ENCODE measurements at places on chromosomes 6 and 20. TPM values are rescaled to one million over a fixed set of nuclear protein-coding genes. Genes with fewer than 3 reads are reported as not detected.
A peak's percentile ranks its signal among the peaks of the same experiment; 100 is the strongest.

DNA sequence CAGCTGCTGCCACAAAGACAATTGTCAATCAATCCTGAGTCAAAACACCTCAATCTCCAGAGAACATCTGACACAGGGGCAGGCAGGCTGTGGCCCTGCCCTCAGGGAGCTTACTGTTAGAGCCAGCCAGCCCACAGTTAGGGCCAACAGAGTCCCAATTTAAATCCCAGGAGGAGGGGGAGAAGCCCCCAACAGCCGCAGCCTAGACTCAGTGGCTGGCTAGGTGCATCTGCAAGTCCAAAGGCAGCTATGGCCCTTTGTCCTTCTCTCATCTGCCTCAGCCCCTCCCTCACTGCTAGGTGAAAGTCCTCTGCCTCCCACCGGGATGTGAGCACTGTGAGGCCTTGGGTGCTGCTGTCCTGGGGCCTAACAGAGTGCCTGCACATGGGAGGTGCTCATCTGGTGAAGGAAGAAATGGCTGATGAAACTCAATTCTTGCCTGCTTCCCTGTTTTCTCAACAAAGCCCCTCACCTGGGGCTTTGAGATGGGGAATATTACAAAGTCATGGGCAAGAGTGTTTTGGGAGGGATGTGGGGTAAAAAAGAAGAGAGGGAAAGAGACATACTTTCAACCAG is 33.7 kb upstream of the VEGFA start:
- H3K36me3 ChIP-seq = no peaks in the 10 kb centered on the region
- H3K4me1 ChIP-seq = peaks cover 16% of the 10 kb centered on the region
- H3K27me3 ChIP-seq = peaks cover 2% of the 10 kb centered on the region
- H3K4me3 ChIP-seq = no peak overlapping the region
- no peak for DNase-seq
- H3K27ac ChIP-seq = no peak overlapping the region

DNA sequence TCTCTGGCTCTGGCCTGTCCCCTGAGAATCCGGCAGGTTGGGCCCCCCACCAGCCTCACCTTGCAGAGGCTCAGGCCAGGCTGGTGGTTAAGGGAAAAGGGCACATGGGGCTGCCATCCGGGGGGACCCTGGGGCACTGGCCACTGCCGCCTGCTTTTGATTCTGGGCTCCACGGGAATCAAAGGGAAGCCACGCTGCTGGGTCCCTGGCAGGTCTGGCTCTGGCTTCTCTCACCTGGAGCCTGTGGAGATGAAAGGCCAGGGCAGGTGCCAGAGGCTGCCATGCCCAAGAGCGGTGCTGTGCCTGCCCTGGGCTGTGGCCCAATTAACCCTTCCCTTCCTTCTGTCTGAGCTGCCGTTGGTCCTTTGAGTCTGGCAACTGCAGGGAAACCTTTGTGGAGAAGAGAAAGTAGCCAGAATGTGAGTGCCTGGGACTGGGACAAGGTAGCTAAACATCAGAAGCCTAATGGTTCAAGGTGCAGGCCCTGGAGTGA is 9.4 kb upstream of the CDH22 start:
- H3K4me1 ChIP-seq = no peaks in the 10 kb centered on the region
- peaks cover 54% of the 10 kb centered on the region for H3K27me3 ChIP-seq
- H3K27ac ChIP-seq = no peak overlapping the region
- no peaks in the 10 kb centered on the region for H3K36me3 ChIP-seq

DNA sequence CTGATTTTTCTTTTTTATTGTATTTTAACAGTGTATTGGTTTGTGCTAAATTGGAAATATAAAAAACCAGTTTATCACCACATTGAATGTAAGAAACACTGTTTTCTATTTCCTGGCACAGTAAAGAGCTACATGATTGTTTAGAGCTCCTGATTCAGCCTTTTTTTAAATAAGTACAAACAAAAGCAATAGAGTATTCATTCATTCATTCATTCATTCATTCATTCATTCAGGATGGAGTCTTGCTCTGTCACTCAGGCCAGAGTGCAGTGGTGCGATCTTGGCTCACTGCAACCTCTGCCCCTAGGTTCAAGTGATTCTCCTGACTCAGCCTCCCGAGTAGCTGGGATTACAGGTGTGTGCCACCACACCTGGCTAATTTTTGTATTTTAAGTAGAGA is 96.8 kb upstream of the SCGN start:
- H3K4me3 ChIP-seq = no peak overlapping the region
- H3K36me3 ChIP-seq = no peaks in the 10 kb centered on the region

DNA sequence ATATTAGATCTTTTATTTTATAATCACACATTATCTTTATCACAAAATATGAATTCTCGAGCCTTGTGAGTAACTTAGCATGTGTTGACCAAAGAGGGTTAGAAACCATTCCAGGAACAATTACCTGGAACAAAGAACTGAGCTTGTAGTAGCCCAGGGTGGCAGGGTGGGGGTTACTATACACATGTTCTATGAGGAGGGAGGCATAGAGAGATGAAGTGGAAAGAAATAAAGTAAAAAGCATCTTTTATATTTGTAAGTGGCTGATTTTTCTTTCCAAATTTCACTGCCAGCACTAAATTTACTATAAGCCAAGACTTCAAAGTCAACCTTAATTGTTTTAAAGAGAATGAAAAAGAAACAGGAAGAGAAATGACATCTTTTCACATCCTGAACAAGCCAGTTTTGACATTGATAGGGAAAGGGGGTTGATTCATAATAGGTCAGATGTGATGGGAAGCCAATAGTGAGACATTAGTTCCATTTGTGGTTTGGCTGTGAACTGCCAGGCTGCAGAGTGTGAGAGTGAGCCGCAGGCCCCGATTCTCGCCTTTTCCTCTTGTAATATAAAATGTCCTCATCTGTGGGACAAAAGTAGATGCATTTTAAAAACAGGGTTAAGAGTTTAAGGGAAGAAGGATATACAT is 52.7 kb upstream of the MYB start:
- peak overlapping the region; percentile 91 for H3K27ac ChIP-seq
- H3K27me3 ChIP-seq = no peaks in the 10 kb centered on the region
- H3K36me3 ChIP-seq = peaks cover 4% of the 10 kb centered on the region
- H3K4me3 ChIP-seq = peak overlapping the region; percentile 73
- peak; percentile 86 for DNase-seq
- peaks cover 42% of the 10 kb centered on the region for H3K4me1 ChIP-seq

DNA sequence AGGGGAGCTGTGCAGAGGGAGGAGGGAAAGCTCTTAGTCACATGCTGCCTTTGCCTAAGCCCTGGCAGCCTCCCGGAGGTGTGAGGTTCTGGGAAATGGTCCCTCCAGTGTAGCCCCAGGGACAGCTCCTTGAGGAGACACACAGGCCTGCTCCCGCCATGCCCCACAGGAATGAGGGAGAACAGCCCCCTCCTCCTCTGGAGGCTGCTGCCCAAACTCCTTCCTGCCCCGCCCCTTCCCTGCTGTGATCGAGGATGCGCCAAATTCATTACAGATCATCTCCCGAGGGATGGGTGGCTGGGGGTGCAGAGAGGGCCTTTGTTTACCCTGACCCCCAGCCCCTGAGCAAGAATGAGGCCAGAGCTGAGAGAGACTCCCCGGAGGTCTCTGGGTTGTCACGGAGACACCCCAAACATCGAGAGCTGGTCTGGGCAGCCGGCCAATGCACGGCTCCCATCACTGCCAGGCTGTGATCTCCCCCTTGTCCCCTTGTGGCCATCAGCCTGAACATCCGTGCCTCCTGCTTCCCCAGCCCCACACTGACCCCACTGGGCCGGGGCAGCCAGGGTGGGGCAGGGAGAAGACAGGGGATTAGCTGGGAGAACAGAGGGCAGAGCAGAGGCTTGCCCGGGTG is 8.4 kb downstream of the CYP21A2 start:
- DNase-seq = no peak
- H3K27ac ChIP-seq = no peak overlapping the region
- no peak overlapping the region for H3K4me3 ChIP-seq
- no peaks in the 10 kb centered on the region for H3K4me1 ChIP-seq
- peaks cover 2% of the 10 kb centered on the region for H3K27me3 ChIP-seq

DNA sequence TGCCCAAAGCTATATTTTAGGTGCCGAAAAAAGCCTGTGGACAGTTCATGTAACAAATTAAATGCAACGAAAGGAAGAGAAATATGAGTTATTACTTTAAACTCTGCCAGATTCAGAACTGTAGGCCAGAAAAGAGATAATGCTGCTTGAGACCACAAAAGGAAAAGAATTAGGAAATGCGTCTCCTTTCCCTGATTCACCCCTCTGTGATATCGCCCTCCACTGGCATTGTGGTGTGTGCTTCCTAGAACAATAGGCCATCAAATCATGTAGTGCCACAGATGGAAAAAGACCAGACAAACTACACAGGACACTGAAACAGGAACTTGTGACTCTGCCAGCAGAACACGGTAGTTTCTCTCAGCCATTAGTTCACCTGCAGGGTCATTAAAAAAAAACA is 14.7 kb upstream of the LAMA4 start:
- no peaks in the 10 kb centered on the region for H3K4me1 ChIP-seq
- no peak overlapping the region for H3K4me3 ChIP-seq
- peaks cover 36% of the 10 kb centered on the region for H3K27me3 ChIP-seq

DNA sequence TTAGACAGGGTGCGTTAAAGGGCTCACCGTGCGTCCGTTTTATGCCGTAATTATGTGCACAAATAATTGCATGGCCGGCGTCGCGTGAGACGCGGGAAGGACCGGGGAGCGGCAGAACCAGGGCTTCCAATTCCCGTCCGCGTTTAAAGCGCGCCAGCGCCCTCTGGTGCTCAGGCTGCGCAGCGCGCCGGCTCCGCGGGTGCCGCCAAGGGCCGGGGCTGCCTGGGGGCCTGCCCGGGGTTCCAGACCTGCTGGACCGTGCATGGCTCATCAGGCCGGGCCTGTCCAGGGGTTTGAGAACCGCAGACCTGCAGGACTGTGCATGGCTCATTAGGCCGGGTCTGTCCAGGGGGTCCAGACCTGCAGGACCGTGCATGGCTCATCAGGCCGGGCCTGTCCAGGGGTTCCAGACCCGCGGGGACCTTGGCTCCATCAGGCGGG is 369.0 kb downstream of the THBS2 start:
- no peak overlapping the region for H3K27ac ChIP-seq
- H3K4me1 ChIP-seq = peaks cover 9% of the 10 kb centered on the region
- H3K27me3 ChIP-seq = peaks cover 7% of the 10 kb centered on the region
- H3K4me3 ChIP-seq = peak overlapping the region; percentile 85

DNA sequence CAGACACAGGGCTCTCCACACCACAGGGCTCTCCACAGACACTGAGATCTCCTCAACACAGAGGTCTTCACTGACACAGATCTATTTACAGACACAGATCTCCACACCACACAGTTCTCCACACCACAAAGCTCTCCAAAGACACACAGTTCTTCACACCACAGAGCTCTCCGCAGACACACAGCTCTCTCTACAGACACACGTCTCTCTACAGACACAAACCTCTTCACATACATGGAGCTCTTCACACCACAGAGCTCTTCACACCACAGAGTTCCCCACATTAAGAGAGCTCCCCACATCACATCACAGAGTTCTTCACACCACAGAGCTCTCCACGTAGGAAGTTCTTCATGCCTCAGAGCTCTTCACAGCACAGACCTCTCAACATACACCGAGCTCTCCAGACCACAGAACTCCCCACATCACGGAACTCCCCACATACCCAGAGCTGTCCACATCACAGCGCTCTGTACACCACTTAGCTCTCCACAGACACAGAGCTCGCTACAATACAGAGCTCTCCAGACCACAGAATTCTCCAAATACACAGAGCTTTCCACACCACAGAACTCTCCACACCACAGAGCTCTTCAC is 53.9 kb downstream of the ERMARD start:
- H3K36me3 ChIP-seq = no peaks in the 10 kb centered on the region
- no peak for DNase-seq
- H3K27me3 ChIP-seq = peaks cover 42% of the 10 kb centered on the region
- no peak overlapping the region for H3K27ac ChIP-seq
- peaks cover 43% of the 10 kb centered on the region for H3K4me1 ChIP-seq

- H3K27me3 ChIP-seq = no peaks in the 10 kb centered on the region
- DNase-seq = no peak
- H3K36me3 ChIP-seq = no peaks in the 10 kb centered on the region
These were observed 454.9 kb downstream of the PTPRT start for GRCh38 chr20:42734660-42735368.

GRCh38 chr6:85594197-85594930 is 706 bp upstream of the SNX14 start:
- H3K36me3 ChIP-seq = peaks cover 23% of the 10 kb centered on the region
- peak overlapping the region; percentile 97 for H3K4me3 ChIP-seq
- peaks cover 3% of the 10 kb centered on the region for H3K27me3 ChIP-seq
- DNase-seq = no peak

DNA sequence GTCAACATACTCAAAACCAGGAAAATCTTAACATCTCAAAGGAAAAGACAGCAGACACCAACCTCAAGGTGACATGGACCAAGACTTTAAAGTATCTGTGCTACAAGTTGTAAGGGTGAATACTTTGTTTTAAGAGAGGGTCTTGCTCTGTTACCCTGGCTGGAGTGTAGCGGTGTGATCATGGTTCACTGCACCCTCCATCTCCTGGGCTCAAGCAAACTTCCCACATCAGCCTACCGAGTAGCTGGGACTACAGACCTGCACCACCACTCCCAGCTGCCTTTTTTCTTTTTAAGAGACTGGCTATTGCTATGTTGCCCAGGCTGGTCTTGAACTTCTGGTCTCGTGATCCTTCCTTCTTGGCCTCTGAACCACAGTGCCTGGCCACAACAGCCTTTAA is 9.7 kb downstream of the AMD1 start:
- no peak overlapping the region for H3K4me3 ChIP-seq
- peaks cover 35% of the 10 kb centered on the region for H3K36me3 ChIP-seq
- no peaks in the 10 kb centered on the region for H3K27me3 ChIP-seq

DNA sequence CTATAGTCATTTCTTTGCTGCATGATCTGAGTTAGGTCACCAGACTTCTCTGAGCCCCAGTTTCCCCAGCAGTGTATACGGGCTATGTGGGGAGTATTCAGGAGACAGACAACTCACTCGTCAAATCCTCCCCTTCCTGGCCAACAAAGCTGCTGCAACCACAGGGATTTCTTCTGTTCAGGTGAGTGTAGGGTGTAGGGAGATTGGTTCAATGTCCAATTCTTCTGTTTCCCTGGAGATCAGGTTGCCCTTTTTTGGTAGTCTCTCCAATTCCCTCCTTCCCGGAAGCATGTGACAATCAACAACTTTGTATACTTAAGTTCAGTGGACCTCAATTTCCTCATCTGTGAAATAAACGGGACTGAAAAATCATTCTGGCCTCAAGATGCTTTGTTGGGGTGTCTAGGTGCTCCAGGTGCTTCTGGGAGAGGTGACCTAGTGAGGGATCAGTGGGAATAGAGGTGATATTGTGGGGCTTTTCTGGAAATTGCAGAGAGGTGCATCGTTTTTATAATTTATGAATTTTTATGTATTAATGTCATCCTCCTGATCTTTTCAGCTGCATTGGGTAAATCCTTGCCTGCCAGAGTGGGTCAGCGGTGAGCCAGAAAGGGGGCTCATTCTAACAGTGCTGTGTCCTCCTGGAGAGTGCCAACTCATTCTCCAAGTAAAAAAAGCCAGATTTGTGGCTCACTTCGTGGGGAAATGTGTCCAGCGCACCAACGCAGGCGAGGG is 594 bp upstream of the CDKN1A start:
- peak; percentile 78 for DNase-seq
- H3K4me1 ChIP-seq = peaks cover 52% of the 10 kb centered on the region
- H3K36me3 ChIP-seq = peaks cover 17% of the 10 kb centered on the region

GRCh38 chr6:89834884-89835792 is 5.5 kb downstream of the CASP8AP2 start:
- peaks cover 47% of the 10 kb centered on the region for H3K4me1 ChIP-seq
- peak overlapping the region; percentile 68 for H3K4me3 ChIP-seq
- DNase-seq = peak; percentile 78
- H3K36me3 ChIP-seq = peaks cover 59% of the 10 kb centered on the region
- H3K27me3 ChIP-seq = no peaks in the 10 kb centered on the region
- H3K27ac ChIP-seq = peak overlapping the region; percentile 92

- peaks cover 20% of the 10 kb centered on the region for H3K4me1 ChIP-seq
- no peak for DNase-seq
- no peak overlapping the region for H3K27ac ChIP-seq
- H3K4me3 ChIP-seq = no peak overlapping the region
These were observed 35.8 kb downstream of the DTNBP1 start for GRCh38 chr6:15626878-15627674.

Gene AHCY
- 154 TPM for total RNA-seq

Gene PTCRA
- not detected for total RNA-seq

Gene HLA-DRA
- total RNA-seq = 14.0 TPM

Gene RSPO3
- not detected for total RNA-seq

Gene COL9A3
- total RNA-seq = 0.47 TPM

Data from activated CD4-positive, alpha-beta T cell treated with anti-CD3 and anti-CD28 coated beads, Interleukin-2, amount 10 ng/mL, durations not matched to agents 24 days and 14 days (primary cell).